ENCODE measurements at places on chromosomes 16 and 17.

- no peak for DNase-seq
Measured at GRCh38 chr17:6580625-6581024, 24.3 kb upstream of the PITPNM3 start.

GRCh38 chr16:695355-696089 lies 5.3 kb upstream of the WDR24 start:
- DNase-seq, result no peak

DNA sequence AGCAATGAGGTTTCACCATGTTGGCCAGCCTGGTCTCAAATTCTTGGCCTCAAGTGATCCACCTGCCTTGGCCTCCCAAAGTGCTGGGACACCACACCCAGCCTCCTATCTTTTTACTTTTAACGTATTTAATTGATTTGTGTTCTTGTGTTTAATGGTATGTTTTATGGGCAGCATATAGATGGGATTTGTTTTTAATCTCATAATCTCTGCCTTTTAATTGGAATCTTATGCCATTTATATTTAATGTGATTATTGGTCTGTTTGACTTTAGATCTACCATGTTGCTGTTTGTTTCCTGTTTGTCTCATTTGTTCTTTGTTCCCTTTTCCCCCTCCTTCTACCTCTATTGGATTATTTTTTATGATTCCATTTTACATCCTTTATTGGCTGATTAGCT lies 12.2 kb downstream of the SLC26A11 start:
- no peak for DNase-seq

DNA sequence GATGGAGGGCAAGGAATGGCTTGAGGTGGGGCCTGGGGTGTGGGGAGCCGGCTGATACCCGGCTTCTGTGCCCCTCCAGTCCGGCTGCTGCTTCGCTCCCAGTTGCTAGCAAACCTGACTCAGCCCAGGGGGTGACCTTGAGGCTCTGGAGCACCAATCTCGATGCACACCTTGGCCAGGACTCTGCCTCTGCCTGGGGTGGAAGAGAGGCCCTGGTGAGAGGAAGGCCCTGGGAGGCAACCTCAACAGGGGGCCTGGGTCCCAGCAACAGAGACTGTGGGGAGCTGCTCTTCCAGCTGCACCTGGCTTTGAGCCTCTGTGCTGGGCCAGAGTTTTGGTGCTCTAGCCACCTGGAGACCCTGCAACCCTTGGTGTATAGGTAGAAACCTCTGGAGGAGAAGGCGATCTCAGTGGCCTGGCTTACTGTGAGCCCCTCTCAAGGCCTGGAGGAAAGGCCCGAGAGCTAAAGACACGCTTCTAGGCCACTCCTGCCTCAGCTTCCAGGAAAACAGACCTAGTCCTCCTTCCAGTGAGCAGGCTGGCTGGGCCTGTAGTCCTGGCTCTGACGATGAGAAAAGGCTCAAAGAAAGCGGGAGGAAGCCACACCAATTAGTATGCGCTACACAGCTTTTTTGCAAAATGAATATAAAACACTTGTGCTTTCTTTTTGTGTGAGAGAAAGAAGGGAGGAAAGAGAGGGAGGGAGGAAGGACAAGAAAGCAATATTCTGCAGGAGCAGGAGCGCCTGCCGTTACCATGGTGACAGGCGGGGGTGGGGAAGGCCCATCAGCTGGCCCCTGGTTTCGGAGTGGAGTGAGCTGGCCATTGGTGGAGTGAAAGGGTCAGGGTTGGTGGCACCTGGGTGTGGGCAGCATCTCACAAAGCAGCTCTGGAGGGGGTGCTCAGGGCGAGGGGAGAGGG lies 51.0 kb downstream of the VAC14 start:
- no peak for DNase-seq

DNA sequence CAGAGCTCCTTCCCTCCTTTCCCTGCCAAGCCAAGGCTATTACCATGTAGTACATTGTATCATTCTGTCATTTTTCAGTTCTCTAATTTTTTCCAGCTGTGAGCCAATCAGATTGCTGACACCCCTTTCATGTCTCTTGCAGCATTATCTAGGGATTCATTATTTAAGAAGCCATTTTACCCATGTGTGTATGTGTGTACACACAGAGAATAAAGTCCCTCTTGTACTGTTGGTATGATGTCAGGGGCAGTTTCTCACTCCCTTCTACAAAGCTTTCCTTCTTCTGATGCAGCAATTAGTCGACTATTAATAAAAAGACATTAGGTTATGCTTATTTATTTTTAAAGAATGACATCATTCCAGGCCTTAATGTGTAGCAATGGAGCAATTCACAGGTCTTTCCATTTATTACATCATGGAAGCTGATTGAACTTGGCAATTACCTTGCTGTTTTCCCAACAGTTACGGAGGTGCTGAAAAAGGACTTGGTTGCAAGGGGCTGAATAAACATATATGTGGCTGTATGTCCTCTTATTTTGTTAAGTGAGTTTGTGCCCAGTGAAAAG lies 159.4 kb upstream of the HS3ST3A1 start:
- DNase-seq, result no peak

DNA sequence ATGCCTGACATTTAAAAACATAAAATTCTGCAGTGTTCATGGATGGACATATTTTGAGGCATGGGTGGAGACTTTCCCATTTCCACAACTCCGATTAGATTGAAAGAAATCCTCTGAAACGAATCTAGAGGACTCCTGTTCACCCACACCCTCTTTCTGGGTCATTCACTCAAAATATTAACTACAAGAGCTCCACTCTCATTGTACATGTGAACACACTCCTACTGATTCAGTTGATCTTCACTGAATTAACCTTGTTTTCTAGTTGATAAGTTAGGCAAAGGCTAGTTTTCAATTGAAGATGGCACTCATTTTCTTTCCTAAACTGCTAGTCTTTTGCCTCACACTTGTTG lies 44.1 kb downstream of the GRB7 start:
- DNase-seq, result no peak

GRCh38 chr16:21698169-21699032 lies 34.6 kb downstream of the OTOA start:
- DNase-seq, result no peak

GRCh38 chr16:63530974-63531373 lies 1494.7 kb upstream of the CDH8 start:
- no peak for DNase-seq

DNA sequence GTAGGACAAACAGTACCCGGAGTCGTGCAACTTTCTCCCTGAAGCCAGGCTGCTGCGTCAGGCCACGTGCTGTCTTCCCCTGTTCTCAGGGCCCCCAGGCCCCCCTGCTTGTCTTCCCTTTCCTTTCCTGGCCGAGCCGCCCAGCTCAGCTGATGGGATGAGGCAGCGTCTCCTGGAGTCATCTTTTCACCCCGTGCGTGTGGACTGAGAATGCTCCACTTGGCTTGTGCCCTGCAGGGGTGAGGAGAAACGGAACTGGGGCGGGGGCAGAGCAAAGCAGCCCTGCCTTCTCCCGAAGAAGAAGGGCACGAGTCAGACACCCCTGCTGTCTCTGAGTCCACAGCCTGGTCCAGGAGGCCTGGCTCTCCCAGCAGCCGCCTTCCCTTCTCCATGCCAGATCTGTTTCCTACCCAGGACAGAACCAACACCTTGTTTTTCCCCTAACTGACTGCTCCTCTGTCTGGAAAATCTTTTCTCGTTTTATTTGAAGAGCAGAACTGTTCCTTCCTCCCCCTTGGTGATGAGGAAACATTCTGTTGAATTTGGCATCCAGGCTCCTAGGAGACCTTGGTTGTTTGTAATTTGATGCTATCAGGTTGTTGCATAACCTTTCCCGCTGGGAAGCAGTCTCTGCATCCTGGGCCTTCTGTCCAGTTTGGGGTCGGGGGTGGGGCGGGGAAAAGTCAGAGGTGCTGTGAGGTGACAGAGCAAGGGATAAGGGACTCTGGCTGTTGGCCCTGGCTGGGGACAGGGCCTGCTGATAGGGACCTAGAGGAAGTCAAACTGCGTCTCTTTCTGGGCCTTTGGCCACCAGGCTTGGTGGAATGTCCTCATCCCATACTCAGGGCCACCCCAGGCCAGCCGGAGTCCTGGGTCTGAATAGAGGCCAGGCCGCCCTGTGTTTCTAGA lies 78.8 kb downstream of the WIPI1 start:
- peak; percentile 96 for DNase-seq

GRCh38 chr16:73202161-73202729 lies 154.3 kb upstream of the ZFHX3 start:
- no peak for DNase-seq

- DNase-seq, result no peak
Measured at GRCh38 chr16:84885342-84885910, 65.6 kb downstream of the CRISPLD2 start.

- DNase-seq, result no peak
Measured at GRCh38 chr16:49866595-49867071, 10.7 kb upstream of the ZNF423 start.

DNA sequence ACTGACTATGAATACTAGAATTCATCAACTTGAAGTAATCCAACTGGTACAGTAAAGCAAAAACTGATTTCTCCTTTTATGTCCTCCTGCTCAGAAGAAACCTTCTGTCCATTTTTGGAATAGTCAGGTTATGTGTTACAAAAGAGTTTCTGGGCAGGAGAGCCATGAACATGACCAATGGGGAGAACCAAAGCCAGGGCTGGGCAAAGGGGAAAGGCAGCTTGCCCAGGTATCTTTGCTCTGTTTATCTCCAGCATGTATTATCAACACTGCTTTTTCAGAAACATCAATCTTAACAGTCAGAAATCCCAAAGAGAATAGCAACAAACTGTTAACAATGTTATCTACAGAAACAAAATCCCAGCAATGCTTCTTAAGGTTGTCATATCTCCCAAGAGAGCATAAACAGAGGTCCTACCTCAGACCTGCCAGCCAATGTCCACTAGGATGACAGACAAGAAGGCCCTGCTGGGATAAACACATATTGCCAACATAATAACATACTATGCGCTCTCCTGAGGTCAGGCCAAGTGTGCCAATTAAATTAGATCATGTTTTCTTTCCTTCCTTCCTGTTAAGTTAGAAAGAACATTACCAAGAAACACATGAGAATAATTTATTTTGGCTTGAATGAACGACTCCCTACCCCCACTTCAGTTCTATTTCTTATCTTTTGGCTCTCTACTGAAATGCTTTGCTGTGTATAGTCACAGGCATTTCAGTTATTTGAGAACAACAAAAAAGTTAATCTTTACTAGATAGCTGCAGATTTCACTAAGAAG lies 28.0 kb downstream of the BLMH start:
- DNase-seq, result no peak

- DNase-seq, result no peak
Measured at GRCh38 chr17:81070541-81071246, 35.7 kb downstream of the BAIAP2 start.
